ENCODE measurements at places on chromosomes 11 and 22.
A peak's percentile ranks its signal among the peaks of the same experiment; 100 is the strongest.

DNA sequence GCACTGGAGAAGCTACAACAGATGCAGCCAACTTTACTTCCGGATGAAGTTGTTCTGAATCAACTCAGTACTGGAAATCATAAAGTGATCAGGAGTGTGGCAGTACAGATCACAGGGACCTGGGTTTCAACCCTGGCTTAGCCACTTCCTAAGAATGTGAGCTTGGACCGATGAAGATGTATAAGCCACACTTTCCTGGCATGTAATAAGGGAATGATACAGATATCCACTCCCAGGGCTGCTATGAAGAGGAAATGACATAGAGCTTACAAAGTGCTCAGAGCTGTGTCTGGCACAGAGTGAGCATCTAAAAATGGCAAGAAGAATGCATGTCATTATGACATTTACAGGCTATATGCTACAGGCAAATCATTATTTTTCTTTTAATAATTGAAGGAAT lies 378.7 kb downstream of the NTM start:
- peak; percentile 96 for DNase-seq

DNA sequence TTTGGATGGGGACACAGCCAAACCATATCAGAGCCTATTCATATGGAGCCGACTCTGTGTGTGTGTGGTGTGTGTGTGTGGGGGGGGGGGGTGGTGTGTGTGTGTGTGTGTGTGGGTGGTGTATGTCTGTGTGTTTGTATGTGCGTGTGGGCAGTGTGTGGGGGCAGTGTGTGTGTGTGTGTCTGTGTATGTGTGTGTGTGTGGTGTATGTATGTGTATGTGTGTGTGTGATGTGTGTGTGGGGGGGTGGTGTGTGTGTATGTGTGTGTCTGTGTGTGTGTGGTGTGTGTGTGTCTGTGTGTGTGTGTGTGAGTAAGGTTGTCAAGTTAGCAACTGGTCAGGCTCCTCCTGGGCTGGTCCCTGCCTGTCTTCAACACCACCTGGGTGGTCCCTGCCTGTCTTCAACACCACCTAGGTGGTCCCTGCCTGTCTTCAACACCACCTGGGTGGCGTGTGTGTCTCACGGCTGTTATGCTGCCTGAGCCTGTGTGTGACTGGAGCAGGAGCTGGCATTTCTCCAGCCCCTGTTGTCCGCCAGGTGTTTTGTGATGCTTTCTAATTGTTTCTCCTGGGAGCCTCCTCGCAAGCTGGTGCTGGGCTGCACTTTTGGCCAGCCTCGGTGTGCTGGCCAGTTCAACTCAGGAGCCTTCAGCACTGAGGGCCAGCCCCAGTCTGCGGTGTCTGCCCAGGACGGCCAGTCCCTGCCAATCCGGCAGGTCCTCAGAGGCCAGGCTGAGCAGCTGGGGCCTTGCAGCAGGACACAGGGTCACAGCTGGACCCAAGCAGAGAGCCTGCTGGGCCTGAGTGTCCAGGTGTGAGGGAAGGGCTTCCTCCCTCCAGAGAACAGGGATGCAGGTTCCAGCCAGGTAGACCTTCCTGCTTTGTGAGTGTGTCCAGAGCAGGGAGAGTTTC lies 21.5 kb upstream of the PVALB start:
- no peak for DNase-seq

DNA sequence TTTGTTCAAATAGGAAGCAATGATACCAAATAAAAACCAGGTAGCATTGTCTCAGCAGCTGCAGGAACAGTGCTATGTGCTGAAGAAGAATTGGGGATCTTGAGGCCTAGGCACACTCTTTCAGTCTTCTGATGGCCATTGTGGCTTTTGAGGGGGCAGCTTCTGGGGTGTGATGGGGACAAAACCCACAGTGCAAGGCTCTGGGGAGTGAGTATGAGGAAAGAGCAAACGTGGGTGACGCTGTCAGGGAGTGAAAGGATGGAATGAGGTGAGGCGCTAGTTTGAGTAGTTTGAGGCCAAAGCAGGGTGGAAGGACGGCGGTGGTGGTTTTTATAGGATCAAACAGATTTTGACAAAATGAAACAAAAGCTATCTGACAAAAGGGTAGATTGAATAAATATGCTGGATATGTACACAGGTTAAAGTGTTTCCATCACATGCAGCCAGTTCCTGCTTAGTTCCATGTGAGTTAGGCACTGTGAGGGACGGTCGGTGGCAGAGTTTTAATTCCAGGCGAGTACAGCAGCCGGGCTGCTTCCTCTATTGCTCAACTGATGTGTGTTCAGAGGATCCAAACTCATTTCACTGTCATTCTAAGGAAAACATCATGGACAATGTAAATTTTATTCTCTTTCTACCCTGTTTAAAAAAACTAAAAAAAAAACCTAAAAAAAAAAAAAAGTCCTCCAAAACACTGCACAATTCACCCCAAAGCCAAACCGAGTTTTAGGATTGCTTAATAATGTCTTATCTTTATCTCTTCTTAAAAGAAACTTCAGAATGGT lies 18.9 kb downstream of the ADAMTS15 start:
- DNase-seq: no peak

GRCh38 chr11:61147791-61148620 lies 13.2 kb downstream of the VPS37C start:
- DNase-seq: no peak

- peak; percentile 29 for DNase-seq
Observed at GRCh38 chr11:118522571-118523072, 4.7 kb upstream of the TTC36 start.

- DNase-seq: no peak
Observed at GRCh38 chr11:113090716-113091480, 129.7 kb downstream of the NCAM1 start.

DNA sequence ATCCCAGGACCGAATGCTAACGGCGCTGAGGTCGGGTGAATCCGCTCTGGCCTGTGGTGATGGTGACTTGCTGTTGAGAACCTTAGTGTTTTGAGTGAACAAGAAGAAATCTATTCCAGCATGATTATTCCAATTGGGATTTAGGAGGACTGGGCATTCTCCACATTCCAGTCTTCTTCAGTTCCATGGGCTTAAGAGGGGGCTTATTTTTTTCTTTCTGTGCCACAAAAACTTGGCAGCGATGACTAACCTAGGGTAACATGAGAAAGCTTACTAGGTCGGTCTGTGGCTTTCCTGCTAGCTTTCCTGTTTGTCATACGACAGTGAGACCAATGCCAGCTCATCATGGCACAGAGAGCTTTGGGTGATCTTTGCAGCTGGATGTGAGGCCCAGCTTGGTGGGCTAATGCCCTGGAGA lies 62.9 kb upstream of the ATXN10 start:
- peak; percentile 85 for DNase-seq

All from AG10803 (cell line).